CD4-positive, alpha-beta T cell treated with Interleukin-15 for 4 hours (primary cell): ENCODE measurements at places on chromosomes 11 and 22.

DNA sequence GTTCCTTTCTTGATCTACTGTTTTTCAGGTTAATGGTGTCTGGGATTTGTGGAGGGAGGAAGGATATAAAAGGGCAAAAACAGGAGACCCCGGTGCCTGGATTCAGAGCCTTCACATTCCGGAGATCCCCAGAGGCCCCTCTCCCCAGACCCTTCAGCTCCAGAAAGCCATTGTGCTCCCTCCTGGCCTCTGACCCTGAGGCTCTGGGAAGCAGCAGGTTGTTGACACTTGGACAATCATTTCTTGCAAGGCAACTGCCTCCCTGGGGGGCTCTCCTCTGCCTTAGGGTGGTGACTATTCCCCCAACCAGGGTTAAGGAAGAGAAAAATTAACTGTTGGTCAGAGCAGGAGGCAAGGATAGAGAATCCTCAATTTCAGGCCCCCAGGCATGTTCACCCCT is 86.9 kb upstream of the NNMT start:
- DNase-seq = no peak

GRCh38 chr11:47164321-47164720 is 12.4 kb downstream of the ARFGAP2 start:
- DNase-seq = no peak

DNA sequence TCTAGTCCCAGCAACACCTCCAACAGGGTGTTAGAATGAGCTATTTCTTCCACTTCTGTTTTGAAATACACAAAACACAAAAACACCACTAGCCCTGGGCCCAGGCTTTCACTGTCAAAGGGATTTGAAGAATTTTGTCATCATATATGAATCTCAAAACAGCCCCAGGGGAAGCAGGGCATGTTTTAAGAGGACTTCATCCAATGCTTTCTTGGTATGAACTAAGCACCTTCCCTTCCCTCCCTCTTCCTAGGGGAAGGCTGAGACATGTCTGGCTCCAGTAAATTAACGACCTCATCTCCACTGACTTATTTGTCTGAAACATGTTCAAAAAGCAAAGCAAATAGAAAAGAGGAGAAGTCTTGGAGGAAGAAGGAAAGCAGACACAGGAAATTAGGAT is 75.7 kb upstream of the INCENP start:
- DNase-seq = no peak

DNA sequence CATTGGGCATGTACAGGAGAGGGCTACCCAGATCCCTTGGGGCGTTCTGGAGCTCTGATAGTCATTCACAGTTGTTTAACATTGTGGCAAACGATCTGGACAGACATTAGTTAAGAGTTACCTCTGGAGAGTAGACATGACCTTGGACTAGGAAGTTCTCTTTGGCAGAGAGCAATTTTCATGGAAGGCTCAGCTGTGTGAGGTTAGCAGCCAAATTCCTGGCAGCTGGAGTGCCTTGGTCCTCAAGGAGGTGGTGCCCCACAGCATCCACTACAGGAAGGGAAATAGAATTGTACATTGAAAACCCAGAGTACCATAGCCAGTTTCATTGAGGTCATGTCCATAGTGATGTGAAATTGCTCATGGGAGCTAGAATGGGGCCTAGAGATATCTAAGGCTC is 82.8 kb downstream of the BLID start:
- DNase-seq = no peak

DNA sequence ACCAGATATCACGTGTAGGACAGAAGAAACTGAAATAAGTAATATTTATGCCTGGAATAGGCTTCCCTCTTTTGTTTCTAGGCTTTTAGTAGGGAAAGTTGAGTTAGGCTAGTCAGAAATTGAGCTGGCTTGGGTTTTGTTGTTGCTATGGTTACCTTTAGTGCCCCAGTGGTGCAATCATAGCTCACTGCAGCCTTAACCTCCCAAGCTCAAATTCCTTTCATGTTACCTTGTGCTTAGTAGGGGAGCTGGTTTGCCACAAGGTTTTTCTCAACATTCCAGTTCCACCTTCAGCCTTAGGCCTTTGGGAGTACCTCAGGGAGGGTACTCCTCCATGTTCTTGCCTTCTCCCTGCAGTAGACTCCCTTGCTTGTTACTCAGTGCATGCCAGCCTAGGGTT is 69.1 kb upstream of the SUSD2 start:
- DNase-seq = no peak

GRCh38 chr11:75350743-75351540 is 519 bp downstream of the ARRB1 start:
- peak; percentile 35 for DNase-seq

DNA sequence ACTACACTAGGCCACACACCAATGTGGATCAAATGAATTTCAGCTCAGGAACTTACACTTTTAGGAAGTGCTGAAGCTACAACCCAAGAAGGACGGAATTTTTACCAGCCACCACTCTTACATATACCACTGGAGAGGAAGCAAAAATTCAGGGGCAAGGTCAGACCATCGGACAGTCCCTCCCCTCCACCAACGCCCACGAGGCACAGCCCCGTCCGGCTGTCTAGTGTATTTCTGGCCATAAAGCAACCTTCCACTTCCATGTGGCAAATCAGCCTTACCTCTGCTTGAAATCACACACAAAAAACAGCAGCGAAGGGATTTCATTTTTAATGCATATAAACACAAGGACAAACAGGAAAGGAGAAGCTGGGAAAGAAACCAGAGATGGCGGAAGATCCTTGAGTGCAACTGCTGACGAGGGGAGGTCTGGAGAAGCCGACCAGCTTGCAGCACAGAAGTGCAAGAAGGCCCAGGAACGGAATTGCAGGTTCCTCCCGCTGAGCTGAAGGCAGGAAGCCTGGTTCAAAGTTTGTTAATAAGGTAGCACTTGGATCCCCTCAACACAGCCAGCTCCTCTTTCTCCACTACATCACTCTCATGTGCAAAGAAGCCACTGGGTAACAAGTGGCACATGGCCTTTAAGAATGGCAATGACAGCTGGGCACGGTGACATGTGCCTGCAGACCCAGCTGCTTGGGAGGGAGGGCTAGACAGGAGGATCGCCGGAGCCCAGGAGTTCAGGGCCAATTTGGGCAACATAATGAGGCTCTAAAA is 71.5 kb downstream of the SHANK2 start:
- DNase-seq = no peak

DNA sequence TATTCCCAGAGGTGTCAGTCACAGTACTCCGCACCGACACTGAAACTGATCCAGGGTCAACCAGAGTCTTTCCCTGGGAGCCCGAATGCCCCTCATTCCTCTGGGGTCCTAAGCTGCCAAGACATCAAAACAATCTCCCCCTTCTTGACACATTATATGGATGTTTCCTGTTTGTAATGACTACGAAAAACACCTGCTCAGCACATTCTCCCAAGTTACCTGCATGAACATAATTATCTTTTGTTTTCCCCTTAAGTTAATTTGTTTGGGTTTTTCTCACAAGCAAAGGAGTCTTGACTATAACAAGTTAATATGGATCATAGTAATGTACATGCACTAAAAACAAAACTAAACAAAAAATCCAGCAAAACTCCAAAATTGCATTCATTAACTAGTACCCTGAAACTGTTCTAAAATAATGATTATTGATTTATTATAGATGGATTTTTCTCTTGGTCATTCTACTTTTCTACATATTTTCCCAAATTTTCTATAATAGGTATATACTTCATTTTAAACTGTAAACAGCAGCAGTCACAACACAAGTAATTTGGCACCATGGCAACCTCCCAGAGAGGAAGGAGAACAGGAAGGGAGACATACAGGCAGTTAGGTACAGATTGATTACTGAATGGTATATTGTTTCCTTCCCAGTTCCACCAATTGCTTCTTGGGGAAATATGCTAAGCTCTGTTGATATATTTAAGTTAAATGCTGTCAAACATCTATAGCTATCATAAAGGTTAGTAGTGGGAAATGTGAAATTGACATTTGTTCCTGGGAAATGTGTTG is 631.5 kb downstream of the METTL15 start:
- no peak for DNase-seq

GRCh38 chr11:131199015-131199280 is 171.5 kb upstream of the NTM start:
- no peak for DNase-seq

DNA sequence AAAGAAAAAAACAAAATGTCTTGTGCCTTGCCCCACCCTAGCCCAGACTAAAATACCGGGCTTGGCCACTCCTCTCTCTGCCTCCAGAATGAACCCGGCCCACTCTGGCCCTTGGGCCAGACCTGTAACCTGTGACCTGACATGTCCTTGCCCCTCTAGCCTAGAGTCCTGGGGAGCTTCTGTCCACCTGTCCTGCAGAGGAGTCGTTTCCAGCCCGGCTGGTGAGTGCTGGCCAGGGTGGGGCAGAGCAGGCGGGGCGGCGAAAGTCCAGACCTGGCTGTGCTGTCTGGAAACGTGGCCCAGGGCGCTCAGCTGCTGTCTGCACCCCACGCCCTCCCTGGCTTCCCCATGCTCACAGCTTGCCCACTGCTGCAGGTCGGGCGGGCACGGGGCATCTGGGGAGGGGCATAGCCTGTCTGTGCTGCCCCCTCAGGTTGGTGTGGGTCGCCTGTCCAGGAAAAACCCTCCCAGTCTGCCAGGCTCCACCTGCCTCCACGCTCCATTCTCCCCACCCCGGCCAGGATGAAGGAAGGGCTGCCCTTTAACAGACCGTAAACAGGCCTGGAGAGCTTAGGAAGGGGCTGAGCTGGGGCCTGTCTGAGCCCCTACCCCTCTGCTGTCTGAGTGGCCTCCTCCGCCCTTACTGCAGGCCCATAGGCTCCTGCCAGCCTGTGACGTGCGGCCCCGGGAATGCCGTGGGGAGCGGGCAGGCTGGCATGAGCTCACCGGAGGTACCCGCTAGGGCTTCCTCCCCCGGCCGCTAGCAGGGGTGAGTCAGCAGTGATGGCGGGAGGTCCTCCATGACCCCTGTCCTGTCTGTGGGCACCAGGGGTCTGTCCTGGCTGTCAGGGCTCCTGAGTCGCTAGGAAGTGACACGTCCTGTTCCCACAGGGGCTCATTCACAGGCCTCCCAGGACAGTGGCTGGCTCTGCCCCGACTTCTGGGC is 1.9 kb downstream of the CD151 start:
- no peak for DNase-seq

GRCh38 chr11:12281571-12282478 is 95.5 kb upstream of the PARVA start:
- peak; percentile 77 for DNase-seq

DNA sequence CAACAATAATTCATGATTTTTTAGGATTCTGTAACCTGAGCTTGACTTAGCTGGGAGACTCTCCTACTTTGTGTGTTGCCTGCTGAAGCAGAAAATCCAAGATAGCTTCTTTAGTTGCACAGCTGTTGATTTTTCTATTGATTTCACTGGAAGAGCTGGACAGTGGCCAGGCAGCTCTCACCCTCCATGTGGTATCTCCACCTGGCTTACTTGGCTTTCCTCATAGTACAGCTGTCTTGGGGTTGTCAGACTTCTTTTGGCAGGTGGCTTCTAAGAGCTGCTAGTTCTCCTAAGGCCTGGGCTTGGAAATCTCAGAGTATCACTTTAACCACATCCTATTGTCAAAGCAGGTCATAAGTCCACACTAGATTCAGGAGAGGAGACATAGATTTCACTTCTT is 130.8 kb upstream of the SPON1 start:
- no peak for DNase-seq

- DNase-seq = no peak
Measured at GRCh38 chr22:45291061-45291930, 6.5 kb downstream of the UPK3A start.

DNA sequence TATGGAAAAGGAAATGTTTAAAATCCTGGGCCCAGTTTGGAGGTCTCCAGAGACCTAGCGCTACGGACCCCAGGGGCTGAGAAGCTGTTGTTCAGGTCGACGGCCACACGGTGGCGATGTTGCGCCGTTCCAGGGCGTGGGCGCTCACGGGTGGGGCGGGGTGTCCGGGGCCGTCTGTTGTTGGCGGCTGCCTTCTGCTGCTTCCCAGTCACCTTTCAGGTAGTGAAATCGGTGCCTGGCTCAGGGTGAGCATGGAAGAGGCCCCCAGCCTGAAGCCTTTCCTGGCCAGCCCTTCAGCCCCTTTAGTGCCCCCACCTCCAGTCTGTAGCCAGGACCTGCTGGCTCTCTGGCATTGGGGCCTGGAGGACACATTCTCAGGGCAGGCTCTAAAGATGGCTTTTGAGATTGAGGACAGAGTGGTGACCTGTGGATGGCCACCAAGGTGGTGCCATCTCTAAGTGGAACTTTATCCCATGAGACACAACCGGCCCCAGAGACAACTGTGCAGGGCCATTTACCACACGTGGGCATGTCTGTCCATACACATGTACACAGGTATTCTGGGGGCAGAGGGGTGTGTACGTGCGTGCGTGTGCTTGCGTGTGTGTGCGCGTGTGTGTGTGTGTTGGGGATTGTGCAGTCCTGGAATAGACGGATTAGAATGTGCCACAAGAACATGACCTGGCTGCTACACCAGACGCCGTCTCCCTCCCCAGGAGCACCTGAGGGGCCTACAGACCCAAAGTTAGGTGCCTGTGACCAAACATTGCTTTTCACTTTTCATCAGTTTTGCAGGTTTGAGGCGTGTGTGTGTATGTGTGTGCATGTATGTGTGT is 53.8 kb downstream of the ST14 start:
- peak; percentile 63 for DNase-seq

DNA sequence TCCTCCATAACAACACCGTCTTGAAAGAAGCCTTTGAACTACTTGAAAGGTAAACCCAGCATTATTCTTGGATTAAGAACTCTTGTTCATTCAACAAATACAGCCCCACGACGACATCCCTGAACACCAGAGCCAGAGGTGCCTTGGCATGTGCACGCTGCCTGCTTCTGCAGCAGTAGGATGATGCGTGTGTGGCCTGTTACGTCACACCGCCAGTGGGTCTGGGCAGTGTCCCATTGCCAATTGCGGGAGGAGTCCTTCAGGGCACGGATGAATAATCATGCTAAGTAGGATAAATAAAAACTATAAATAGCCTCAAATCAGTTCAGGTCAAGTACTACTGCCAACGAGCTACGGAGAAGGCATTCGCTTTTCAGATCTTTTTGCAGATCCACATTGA is 380.5 kb downstream of the SHANK2 start:
- no peak for DNase-seq

DNA sequence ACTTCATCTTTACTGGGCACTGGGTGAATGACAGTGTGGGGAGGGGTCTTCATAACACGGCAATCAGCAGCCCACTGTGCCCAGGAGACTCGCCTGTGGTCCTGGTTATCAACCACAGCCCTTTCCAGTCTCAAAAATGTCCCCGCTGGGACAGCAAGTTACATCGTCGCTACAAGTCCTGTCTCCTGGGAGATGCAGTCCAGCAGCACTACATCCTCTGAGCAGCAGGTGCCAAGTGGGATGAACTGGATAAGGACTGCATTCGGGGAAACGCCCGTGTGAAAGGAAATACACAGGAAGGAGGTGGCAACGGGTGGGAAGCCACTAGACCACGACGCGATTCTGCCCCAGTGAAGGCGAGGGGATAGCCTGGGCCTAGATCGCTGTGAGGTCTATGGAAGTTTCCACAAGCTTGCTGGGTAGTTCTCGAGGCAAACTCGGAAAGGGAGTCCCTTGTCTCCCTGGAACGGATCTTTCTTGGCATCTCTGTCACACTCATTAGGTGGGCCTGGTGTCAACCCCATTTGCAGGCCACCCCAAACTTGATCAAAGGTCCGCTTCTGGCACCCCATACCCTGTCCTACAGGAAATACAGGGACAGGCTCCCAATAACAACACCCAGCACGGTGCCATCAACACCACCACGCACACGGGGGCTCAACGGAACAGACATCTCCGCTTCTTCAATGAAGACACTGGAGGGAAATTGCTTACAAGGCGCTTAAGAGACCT is 4.4 kb downstream of the ASCL2 start:
- no peak for DNase-seq

GRCh38 chr22:23574371-23574811 is 5.7 kb downstream of the IGLL1 start:
- DNase-seq = no peak
